Activated CD8-positive, alpha-beta T cell treated with anti-CD3 and anti-CD28 coated beads, Interleukin-2, amount 10 ng/mL, durations not matched to agents 7 days and 5 days (primary cell): ENCODE measurements at places on chromosomes 2 and 18. TPM values are rescaled to one million over a fixed set of nuclear protein-coding genes. Genes with fewer than 3 reads are reported as not detected.

DNA sequence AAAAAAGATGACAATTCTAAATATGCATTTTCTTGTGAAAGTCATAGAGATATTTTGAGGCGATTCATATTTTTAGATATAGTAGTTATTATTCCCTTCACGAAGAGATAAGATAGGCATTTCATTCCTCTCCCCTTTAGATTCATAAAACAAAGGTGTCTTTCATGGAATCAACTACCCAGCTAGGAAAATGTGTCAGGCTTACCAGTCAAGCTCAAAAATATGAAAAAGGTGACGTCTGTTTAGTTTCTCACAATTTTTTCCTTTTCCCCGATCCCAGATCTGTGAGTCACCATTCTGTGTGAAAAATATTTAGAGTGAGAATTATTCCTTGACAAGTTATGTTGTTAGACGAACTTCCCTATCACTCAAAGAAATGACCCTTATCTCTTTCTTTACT is 95.4 kb upstream of the FN1 start:
- DNase-seq: no peak

DNA sequence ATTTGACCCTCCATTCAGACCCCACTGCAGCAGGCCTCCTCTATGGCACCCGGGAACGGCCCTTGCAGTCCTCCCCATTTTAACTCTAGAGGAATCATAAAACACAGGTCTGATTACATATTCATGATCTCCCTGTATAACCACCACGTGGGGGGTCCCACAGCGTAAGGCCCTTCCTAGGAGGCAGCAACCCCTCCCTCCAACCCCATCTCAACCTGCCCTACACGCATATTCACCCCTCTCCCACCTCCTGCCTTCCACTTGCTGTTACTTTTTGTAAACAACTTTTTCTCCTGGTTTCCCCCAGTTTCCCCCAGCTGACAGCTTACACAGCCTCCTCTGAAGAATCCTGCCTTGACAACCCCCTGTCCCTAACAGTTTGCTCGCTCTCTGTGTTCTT is 85.1 kb upstream of the FOXI3 start:
- DNase-seq: no peak

- peak; percentile 51 for DNase-seq
Measured at GRCh38 chr2:239264492-239264837, 136.4 kb downstream of the HDAC4 start.

The ZNF385B gene
- total RNA-seq: not detected

The ITM2C gene
- 79.5 TPM for total RNA-seq
